A549 treated with RU486 at 1 μM for 4 hours (cell line): ENCODE measurements at places on chromosomes 16 and 17. TPM values are rescaled to one million over a fixed set of nuclear protein-coding genes. Genes with fewer than 3 reads are reported as not detected.

Gene KCNJ18
- total RNA-seq = 0.05 TPM in 1 of 5 replicates, not detected in the others

Gene ZNF785
- not detected in 5 replicates for total RNA-seq

Gene TMC5
- total RNA-seq = 6.1 to 8.1 TPM (median 6.4 TPM) in 5 replicates

Gene CMTM2
- not detected in 5 replicates for total RNA-seq

Gene TBC1D3H
- not detected in 5 replicates for total RNA-seq

Gene ASGR2
- 0.36 TPM in 1 of 5 replicates, not detected in the others for total RNA-seq

Gene NPB
- 0.38 to 0.73 TPM (median 0.45 TPM) in 5 replicates for total RNA-seq

Gene FXR2
- 52.7 to 63.1 TPM (median 62.0 TPM) in 5 replicates for total RNA-seq

Gene SLC5A11
- total RNA-seq = 0.40 to 0.58 TPM (median 0.48 TPM) in 5 replicates

Gene CCL14
- total RNA-seq = not detected in 5 replicates

Gene GPRC5C
- 55.3 to 80.4 TPM (median 72.7 TPM) in 5 replicates for total RNA-seq

Gene FBXW10B
- 2.2 to 4.3 TPM (median 3.1 TPM) in 5 replicates for total RNA-seq

Gene UTS2R
- not detected in 5 replicates for total RNA-seq
